Mesendoderm (in vitro differentiated cells): ENCODE measurements at places on chromosomes 1 and 21.

DNA sequence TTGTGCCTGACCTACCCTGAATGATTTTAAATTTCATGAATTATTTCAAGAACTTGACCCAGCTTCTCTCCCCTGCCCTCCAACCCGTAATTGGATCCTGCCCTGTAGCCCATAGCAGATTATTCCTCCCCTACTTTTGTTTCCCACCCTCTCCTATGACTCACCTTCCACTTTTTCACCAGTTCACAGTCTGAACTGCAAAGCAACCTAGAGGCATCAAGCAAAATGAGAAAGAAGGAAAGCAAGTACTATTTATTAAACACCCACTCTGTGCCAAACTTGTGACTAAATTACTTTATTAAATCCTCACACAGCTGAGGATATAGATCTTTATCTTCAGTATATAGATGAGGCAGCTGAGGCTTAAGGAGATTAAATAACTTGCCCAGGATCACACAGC, 20.7 kb upstream of the IKBKE start:
- H3K36me3 ChIP-seq: peaks cover 8% of the 10 kb centered on the region
- no peaks in the 10 kb centered on the region for H3K27me3 ChIP-seq
- no peak overlapping the region for H3K27ac ChIP-seq
- H3K4me1 ChIP-seq: no peaks in the 10 kb centered on the region
- peak; percentile 21 for DNase-seq

DNA sequence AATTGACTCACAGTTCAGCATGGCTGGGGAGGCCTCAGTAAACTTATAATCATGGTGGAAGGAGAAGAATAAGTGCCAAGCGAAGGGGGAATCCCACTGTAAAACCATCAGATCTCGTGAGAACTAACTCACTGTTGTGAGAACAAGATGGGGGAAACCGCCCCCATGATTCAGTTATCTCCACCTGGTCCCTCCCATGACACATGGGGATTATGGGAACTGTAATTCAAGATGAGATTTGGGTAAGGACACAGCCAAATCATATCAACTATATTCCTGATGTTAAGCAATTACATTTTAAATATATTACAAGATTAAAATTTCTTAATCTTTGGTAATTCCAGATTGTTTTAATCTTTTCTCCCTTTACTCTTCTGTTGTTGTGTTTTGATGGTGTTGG, 55.2 kb downstream of the FNBP1L start:
- H3K36me3 ChIP-seq: no peaks in the 10 kb centered on the region
- DNase-seq: no peak
- H3K27me3 ChIP-seq: no peaks in the 10 kb centered on the region
- no peak overlapping the region for H3K27ac ChIP-seq
- H3K4me1 ChIP-seq: no peaks in the 10 kb centered on the region

- H3K36me3 ChIP-seq: no peaks in the 10 kb centered on the region
- no peak for DNase-seq
- H3K27ac ChIP-seq: no peak overlapping the region
- H3K4me3 ChIP-seq: no peak overlapping the region
Measured at GRCh38 chr1:105243969-105244368, 1494.3 kb downstream of the AMY1C start.

DNA sequence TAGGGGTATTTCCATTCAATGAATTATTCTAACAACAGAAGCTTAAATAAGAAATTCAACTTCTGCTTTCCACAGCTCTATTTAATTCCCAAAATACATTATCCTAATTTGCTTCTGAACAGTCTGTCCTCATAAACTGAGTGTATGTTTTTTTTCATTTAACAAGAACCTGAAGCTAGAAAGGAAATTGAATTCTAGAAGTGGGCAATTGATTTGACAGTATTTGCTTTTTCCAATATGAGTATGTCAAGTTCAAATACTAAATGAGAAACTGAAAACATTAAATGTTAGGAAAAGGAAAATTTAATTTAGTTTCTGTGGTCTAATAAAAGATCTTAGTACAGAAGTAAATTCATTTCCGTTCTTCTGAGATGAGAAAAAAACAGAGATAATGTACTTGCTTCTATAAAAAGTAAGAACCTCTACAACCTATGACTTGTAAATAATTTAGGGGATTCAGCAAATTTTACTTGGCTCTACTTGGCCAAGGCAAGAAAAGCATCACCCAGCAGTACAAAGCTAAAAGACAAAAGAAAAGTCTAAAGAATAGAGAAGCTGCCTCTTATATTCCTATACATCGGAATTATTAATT, 31.1 kb downstream of the RAB3GAP2 start:
- H3K4me1 ChIP-seq: no peaks in the 10 kb centered on the region
- H3K36me3 ChIP-seq: no peaks in the 10 kb centered on the region
- no peak overlapping the region for H3K4me3 ChIP-seq
- no peaks in the 10 kb centered on the region for H3K27me3 ChIP-seq

DNA sequence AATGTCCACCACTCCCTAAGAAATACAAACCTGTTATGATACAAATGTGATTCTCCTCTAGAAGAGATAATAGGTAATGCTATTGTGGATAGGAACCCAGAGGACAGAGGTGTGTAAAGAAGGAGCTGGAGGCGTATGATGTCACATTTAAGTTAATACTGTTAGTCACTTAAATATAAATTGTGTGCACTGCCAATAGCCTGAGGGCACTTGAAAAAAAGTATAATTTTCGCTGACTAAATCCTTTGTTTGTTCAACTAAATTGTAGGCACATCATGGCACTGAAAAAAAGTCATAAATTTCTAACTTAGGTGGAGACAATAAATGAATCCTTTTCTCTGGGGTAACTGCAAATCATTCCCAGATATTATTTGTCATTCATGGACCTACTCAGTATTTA, 4.4 kb downstream of the RCSD1 start:
- no peaks in the 10 kb centered on the region for H3K36me3 ChIP-seq
- H3K4me3 ChIP-seq: no peak overlapping the region
- no peak overlapping the region for H3K27ac ChIP-seq
- peaks cover 16% of the 10 kb centered on the region for H3K4me1 ChIP-seq
- peaks cover 3% of the 10 kb centered on the region for H3K27me3 ChIP-seq

GRCh38 chr21:29130270-29130969, at the start of gene MAP3K7CL:
Gene MAP3K7CL, plus strand, starts transcription at chr21:29130644. Its CDS starts 2,701 bp downstream, at chr21:29133345.
- no peaks in the 10 kb centered on the region for H3K36me3 ChIP-seq
- no peak within 1 kb of the TSS for H3K4me3 ChIP-seq
- no peaks in the 10 kb centered on the region for H3K4me1 ChIP-seq
- no peak within 1 kb of the TSS for H3K27ac ChIP-seq
- DNase-seq: peak; percentile 45

DNA sequence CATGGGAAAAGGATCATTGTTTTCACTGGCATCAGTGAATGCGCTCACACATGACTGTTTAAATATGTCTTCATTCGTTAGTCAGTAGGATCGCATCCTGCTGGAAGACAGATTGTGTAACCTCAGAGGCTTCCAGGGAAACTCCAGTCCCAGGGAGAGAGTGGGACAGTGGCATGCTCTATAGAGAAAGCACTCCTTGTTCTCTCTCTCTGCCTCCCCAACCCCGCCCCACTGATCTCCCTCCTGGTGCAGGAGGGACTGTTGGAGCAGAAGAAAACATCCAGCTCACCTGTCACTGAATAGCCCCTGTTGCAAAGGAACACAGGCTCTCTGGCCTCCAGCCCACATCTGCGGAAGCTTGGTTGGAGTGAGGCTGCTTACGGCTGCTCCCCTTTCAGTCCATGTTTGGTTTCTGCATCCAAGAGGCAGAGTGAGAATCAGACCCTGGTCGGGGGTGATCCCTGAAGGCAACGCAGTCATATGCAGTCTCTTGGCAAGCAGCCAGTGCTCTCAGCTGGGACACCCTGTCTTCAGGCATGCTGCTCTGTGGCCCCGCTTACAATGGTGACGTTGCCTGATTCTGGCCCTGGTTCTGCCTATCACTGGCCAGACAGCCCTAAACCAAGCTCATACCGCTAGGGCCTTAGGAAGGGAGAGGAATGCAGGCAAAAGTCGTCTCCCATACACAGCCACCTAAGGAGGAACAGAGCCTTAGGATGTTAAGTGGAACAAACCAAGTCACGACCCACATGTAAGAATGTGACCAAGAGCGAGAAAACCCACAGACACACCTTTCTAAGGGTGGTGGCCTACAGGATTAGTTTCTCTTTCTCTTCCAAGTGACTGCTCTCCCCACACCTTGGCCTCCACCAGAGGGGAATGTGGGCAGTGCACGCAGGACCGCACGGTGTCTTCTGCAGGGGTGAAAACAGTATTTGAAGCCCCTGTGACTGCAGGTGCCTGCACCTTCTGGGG, 39.7 kb downstream of the BACE2 start:
- no peak overlapping the region for H3K4me3 ChIP-seq
- no peak for DNase-seq
- no peaks in the 10 kb centered on the region for H3K4me1 ChIP-seq
- H3K27ac ChIP-seq: no peak overlapping the region
- no peaks in the 10 kb centered on the region for H3K36me3 ChIP-seq

- no peak overlapping the region for H3K4me3 ChIP-seq
- DNase-seq: no peak
- H3K27me3 ChIP-seq: no peaks in the 10 kb centered on the region
- no peak overlapping the region for H3K27ac ChIP-seq
- peaks cover 7% of the 10 kb centered on the region for H3K4me1 ChIP-seq
Measured at GRCh38 chr1:156155756-156156510, 2.5 kb downstream of the SEMA4A start.

- H3K27me3 ChIP-seq: no peaks in the 10 kb centered on the region
- H3K27ac ChIP-seq: no peak overlapping the region
- H3K4me1 ChIP-seq: peaks cover 3% of the 10 kb centered on the region
- peak; percentile 87 for DNase-seq
- H3K4me3 ChIP-seq: no peak overlapping the region
Measured at GRCh38 chr1:36703526-36704208, 221.0 kb upstream of the CSF3R start.
